CD4-positive, alpha-beta T cell treated with Interleukin-6 at 100 ng/mL for 8 hours (primary cell): ENCODE measurements at places on chromosomes 3 and 15.

- no peak for DNase-seq
Measured at GRCh38 chr15:82742134-82742533, 32.5 kb upstream of the AP3B2 start.

GRCh38 chr15:75947092-75947491 is 43.4 kb downstream of the FBXO22 start:
- no peak for DNase-seq

DNA sequence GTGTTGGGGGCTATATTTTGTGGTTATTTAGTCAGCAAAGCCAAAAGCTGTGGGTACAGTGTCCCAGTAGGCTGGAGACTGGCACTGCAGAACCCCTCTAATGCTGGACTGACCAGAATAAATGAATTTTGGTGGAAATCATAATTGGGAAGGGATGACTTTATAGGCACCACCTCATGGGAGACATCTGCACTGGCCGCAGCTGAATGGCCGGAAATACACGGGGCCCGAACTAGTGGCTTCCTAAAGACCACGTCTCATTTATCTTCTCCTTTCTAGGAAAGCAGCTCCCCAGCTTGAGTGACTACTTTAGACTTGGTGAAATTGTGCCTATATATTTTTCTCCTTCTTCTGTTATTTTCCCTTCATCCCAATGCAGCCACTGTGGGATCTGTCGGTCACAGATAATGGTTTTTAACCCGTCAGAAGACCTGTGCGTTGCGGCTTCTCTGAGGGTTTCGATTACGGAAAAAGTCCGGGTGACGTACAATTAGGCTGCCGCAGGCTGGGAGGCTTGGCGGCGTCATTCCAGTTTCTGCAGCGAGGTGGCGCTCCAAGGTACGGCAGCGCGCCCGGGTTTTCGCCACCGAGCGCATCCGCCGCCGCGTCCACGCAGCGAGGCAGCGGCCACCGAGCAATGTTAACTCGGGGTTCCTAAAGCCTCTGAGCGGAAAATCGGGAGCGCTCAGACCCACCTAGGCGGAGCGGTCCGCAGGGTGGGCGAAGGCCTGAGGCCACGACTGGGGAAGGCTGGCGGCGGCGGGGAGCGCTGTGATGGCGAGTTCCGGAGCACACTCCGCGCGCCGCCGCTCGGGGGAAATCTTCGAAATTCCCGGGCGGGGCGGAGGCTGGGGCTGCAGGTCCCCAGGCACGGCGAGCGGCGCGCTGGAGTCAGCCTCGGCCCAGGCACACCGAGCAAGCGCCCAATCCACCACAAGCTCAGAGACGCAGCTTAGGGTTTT is 26.3 kb downstream of the NR2F2 start:
- peak; percentile 30 for DNase-seq

- no peak for DNase-seq
Measured at GRCh38 chr15:50275908-50276307, 10.4 kb upstream of the HDC start.

DNA sequence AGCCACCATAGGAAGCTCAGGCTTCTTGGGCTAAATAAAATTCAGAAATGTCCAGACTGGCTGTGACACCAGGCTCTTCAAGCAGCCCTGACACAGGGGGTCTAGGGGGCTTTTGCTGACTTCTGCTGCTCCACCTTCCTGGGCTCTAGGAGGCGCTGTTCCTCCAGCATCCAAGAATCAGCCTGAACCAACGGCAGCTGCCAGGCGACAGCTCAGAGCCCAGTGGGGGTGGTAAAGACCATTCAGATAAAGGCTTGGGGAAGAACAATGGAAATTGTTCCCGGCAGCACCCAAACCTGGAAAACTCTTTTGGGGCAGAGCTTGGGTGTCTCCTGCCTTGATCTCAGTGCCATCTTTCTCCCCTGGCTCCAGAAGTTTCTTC is 21.6 kb upstream of the PSTPIP1 start:
- DNase-seq = peak; percentile 64

- no peak for DNase-seq
Measured at GRCh38 chr3:131591394-131592014, 88.7 kb upstream of the MRPL3 start.

DNA sequence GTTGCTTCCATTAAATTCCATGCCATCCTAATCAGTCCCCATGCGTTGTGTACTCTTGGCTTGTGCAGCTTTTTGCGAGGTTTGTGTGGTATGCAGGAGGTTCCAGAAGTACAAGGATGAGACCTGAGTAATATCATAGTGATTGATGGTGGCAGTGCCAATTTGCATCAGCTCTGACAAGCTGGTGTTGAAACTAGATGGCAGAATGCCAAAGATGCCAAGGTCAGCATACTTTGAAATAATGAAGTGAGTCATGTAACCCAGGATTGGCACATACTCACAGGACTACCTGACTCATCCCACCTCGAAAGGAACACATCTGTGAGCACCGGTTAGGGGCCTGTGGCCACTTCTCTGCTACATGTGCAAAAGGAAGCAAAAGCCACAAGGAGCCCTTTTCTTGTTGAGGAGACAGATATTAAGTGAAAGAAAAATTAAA is 14.3 kb downstream of the KAT2B start:
- DNase-seq = peak; percentile 88

- DNase-seq = no peak
Measured at GRCh38 chr3:152392272-152392880, 123.6 kb downstream of the MBNL1 start.

DNA sequence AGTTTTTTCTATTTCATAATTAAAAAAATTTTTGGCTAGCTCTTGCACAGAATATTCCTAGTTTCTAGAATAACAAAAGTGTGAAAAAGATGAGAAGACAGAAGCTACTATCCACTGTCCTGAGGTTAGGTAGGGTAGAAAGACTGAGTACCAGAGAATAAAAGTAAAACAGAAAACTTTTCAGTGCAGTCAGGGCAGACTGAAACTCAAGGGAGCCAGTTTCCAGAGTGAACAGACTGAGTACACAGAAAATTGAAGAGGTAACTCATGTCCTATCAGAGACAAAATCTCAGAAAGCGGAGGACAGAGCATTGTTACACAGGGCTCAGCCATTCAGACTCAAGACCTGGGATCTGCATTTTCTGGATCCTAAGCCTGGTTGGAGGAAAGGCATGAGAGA is 8.8 kb upstream of the FBXO40 start:
- no peak for DNase-seq

GRCh38 chr3:72894976-72895552 is 7.2 kb downstream of the GXYLT2 start:
- no peak for DNase-seq

DNA sequence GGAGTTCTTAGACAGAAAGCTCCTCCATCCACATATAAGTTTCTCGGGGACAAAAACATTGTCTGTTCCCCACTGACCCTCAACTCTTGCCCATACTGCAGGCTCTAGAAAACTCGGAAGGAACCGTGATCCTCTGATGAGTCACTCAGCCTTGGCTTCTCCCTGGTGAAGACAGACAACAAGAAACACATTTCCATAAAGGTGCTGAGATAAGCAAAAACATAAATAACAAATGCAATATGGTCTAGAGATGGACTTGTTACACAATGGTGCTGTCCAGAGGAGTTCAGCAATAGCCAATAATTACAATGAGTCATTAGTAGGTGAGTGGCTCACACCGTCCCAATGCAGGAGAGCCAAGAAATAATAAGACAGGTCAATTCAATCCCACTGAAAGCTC is 43.7 kb downstream of the MAGI1 start:
- DNase-seq = no peak

DNA sequence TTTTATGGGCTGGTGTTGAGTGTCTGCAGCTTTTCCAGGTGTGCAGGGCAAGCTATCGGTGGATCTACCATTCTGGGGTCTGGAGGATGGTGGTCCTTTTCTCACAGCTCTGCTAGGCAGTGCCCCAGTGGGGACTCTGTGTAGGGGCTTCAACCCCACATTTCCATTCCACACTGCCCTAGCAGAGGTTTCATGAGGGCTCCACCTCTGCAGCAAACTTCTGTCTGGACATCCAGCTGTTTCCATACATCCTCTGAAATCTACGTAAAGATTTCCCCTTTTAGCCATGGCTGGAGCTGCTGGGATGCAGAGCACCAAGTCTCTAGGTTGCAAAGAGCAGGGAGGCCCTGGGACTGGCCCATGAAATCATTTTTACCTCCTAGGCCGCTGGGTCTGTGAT is 11.6 kb downstream of the RFX7 start:
- no peak for DNase-seq

- DNase-seq = no peak
Measured at GRCh38 chr3:59191651-59192050, 141.8 kb upstream of the CFAP20DC start.

GRCh38 chr15:38898236-38898635 is 333.6 kb upstream of the RASGRP1 start:
- no peak for DNase-seq

DNA sequence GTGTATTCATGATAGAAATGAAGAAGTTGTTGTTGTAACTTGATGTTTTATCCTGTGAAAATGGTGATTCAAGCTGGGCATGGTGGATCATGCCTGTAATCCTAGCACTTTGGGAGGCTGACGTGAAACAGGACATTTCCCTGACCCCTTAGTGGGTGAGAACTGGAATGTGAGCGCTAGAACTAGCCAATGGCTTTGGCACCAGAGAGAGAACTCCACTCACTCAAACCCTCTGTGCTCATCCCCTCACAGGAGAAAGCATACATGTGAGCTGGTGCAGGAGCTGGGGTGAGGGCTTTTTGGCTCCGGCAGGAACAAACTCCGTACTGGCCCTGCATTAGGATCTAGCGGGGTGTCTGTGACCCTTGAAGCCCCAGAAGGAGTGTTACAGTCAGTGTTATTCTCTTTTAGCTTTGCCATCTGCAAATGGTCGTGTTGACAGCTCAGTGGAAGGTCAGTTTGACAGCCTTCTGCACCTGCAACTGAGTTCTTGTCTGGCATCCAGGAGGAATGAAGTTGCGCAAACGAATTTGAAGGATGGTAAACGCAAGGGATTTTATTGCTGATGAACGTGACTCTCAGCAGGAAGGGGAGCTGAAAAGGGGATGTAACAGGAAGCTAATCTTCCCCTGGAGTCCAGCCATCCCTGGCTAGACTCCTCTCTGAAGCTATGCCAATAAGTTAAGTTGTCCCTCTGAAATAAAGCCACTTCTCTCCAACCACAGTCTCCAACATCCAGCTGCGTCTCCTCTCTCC is 1016.6 kb upstream of the CADM2 start:
- no peak for DNase-seq

DNA sequence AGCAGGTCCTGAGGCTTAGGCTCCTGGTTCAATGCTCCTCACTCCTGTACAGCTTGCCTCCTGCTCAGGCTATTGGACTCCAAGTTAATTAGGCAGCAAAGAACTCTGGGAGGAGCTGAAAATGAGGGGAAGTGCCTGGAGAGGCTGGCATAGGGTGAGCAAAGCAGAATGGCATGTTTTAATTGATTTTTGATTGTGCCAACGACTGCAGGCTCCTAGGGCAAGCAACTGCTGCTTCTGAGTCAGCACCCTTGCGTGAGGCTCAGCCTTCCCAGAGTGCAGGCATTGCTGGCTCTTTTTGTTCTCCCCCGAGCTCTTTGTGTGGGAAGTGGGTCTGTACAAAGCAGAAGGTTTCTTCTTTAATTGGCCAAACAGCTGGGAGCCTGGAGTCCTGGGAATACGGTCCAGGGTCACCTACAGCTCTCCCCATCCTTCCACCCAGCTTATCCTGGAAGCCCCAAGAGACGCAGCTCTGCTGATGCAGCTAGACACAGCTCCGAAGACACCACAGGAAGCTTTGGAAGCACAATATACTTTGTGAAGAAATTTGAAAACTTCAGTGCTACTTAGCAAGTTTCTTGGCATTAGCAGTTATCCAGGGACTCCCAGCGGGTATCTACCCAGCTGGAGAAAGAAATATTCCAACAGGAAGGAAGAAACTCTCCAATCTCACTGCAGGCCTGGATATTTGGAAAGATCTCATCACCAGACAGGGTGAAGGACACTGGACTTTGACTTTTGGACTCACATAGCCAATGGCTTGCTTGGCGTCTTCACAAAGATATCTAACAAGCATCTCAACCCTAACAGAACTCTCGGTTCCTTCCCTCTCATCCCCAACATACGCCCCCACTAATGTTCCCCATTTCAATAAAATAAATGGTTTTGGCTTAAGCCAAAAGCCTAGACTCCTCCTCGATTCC is 76.8 kb downstream of the BDH1 start:
- no peak for DNase-seq

DNA sequence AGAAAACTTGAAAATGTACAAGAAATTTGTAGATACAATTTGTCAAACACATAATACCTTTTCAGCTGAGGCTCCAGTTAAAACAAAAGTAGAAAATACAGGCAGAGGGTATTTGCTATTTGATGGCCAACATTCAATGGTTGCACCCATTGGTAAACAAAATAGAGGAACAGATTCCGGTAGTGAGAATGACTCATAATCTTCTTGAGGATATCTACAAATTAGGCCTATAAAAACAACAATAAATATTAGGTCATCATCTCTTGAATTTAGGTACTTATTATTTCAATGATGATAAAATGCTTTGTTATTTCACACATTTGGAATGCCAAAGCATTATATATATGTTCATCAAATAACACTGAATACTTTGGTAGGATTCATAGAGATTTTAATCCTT is 53.4 kb downstream of the DENND4A start:
- DNase-seq = no peak

- no peak for DNase-seq
Measured at GRCh38 chr3:13636186-13636585, 87.3 kb downstream of the FBLN2 start.

DNA sequence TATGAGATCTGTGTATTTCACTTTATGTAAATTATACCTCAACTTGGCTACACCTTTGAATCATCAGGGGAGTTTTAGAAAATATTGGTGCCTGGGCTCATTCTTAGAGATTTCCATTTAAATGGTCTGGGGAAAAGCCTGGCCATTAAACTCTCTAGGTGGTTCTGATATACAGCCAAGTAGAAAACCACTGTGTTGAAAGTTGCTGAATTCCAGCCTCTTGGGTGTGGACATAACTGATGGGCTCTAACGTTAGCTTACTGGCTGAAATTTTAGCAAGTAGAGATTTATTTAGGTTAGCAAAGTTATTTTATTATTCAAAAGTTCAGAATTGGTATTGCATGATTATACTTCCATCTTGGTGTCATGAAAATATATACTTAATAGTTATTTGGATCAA is 84.1 kb downstream of the ATG7 start:
- DNase-seq = no peak

- DNase-seq = no peak
Measured at GRCh38 chr3:46096336-46096735, 69.1 kb upstream of the XCR1 start.

DNA sequence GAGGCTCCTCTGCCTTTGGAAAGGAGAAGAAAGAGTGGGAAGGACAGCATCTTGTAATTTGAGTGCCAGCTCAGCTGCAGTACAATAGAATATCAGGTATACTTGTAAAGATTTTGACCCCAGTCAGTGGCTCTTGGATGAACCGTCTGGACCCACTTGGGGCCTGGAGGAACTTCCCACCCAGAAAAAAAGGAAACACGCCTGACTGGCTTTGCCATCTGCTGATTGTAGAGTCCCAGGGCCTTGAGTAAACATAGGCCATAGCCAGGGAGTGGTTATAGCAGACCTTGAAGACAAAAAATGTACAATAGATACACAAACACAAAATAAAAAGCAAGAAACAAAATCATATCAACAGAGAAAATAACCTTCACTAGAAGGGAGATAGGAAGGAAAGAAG is 112.1 kb downstream of the GOLIM4 start:
- no peak for DNase-seq

GRCh38 chr15:99054025-99054387 is 46.4 kb upstream of the PGPEP1L start:
- no peak for DNase-seq

- DNase-seq = no peak
Measured at GRCh38 chr3:23112491-23112890, 90.6 kb upstream of the UBE2E2 start.

- DNase-seq = no peak
Measured at GRCh38 chr15:48493084-48493762, 152.3 kb downstream of the FBN1 start.

- DNase-seq = no peak
Measured at GRCh38 chr15:39589193-39589814, 8.4 kb downstream of the THBS1 start.
